ENCODE measurements at places on chromosomes 3 and 15.

GRCh38 chr3:128548021-128548420 lies 55.0 kb upstream of the GATA2 start:
- DNase-seq = peak; percentile 21

DNA sequence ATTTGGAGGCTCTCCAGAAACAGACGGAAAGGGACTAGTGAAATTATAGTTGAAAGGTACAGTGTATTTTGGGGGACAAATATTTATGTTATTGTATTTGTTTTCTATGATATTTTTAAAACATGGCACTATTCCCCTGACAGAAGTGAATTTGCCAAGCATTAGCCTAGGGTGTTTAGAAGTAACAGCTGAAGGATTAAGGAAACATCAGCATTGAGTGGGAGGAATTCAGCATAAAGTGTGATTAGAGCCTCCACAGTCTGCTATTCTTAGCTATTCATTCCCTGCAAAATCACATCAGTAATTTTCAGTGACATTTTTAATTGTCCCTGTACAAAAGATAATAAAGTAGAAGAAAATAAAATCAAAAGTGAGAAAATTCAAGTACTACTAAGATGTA lies 231.4 kb downstream of the ROBO2 start:
- DNase-seq = no peak

- no peak for DNase-seq
Measured at GRCh38 chr3:189123595-189124387, 48.0 kb upstream of the TPRG1 start.

DNA sequence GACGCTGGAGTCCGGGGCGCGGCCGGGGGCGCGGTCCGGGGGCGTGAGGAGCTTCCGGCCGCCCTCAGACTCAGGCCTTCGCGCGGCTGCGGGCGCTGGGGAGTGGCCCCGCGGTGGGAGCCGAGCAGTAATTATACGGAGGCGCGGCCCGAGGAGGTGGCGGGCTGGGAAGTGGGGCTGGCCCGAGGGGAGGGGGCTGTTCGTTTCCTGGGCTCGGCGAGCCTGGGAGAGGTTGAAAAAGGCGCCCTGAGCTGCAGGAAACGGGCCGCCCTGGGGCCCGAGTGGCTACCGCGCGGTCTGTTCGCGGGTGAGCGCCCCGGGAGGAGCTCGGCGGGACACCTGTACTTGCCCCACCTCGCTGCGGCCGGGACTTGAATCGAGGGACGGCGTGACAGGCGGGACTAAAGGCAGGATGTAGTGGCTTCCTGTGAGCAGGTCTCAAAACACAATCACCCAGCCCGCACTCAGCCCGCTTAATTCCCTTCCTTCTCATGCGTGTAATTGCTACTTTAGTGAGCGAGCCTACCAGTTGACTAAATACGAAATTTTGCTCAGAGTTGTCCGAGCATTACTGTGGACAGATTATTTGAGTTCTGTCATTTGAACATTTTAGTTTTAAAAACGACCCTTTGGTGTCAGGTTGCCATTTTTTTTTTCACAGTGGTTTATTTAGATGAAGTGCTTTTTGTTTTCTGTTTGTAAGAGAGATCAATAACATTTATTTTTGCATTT lies 860 bp downstream of the RASA2 start:
- DNase-seq = peak; percentile 67

GRCh38 chr3:183579967-183580900 lies 24.7 kb upstream of the KLHL6 start:
- peak; percentile 15 for DNase-seq
